ENCODE measurements at places on chromosomes 7 and 10. TPM values are rescaled to one million over a fixed set of nuclear protein-coding genes. Genes with fewer than 3 reads are reported as not detected.
A peak's percentile ranks its signal among the peaks of the same experiment; 100 is the strongest.

DNA sequence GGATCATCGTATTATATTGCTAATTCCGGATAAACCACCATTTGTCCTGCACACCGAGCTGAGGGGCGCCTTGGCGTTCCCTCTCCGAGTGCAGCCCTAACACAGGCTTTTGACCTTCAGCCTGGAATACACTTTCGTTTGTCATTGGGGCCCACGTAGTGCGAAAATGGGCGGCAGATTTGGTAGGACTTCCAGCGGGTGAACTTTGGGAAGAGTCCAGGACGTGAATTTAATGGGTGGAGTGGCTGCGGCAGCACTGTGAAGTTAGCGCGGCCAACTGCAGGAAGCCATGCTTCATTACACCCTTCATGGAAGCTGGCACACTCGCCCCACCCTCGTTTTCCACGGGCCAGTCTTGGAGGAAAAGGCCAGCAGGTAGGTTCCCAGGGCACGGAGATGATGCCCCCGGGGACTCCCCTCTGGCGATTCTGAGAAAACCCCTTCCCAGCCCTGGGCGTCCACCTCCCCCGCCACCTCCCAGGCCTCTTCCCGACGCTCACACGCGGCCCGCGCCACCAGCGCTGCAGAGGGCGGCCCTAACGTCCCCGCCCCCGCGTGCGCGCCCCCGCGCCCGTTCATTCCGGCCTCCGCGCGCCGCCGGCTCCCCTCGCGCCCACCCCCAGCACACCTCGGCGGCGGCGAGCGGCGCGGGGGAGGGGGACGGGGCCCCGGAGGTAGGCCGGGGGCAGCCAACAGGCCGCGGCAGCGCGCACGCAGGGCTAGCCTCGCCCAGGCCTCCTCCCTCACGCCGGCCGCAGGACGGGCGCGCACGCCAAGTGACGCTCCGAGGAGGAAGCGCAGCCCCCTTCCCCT is at the start of gene MLLT10:
Gene MLLT10, plus strand, starts transcription at position 766 of the 813 bp plus-strand sequence. CDS start 413 bp downstream, outside the sequence.
- peaks cover 16% of the 10 kb centered on the region for H3K4me1 ChIP-seq
- DNase-seq, result peak; percentile 96
- H3K36me3 ChIP-seq, result peaks cover 17% of the 10 kb centered on the region
- H3K27me3 ChIP-seq, result no peaks in the 10 kb centered on the region
- H3K27ac ChIP-seq, result peak within 1 kb of the TSS; percentile 98

DNA sequence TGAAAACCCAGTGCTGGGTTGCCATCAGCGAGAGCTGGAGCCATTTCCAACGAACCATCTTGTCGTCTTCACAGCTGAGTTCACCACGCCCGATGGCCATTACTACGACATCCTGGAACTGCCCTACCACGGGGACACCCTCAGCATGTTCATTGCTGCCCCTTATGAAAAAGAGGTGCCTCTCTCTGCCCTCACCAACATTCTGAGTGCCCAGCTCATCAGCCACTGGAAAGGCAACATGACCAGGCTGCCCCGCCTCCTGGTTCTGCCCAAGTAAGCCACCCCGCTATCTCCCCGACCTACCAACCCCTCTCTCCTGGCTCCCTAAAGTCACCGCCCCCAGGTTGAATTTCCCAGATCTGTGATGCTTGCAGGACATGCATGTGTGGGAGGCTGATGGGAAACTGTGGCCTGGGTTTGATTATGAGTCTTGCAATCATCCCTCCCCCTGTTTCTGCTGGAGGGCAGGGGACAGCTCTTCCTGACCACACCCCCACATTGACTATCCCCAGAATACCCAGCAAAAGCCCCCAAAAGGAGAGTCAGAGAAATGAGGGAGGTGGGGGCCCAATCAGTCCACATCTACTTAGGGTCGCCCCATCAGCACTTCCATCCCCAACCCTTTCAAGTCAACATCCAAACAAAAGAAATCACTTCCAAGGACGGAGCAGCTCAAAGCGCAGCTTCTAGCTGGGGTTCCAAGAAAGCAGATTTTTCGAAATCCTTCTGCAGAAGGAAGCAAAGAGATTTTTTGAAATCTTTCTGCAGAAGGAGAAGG is 6.9 kb downstream of the SERPINE1 start:
- peaks cover 5% of the 10 kb centered on the region for H3K36me3 ChIP-seq
- H3K27ac ChIP-seq, result no peak overlapping the region

DNA sequence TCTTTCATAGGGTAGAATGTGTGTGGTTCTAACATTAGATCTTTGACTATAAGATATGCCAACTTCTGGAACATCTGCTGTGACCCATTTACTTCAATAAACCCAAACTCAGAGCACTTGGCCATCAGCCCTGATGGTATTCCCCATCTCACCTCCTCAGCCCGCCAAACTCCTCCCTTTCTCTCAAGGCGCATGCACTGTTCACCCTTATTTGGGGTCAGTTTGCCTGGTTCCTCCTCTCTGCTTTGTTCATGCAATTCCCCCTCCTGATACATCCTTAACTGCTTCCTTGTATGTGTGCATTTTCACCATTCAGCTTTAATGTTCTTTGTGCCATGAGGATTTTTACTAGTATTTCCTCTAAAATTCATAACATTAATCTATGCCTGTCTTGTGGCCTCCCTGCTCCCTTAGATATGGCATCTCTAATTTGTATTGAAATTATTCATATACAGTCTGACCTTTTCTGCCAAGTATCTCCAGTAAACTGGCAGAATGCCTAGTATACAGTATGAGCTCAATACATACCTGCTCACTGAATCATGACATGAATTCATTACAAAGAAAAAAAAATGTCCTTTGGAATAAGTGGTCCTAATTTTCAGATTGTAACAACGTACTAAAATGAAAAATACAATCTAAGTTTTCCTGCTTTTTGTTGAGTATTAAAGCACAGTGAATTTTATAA is 336.8 kb upstream of the IGFBP3 start:
- DNase-seq, result no peak
- H3K4me1 ChIP-seq, result no peaks in the 10 kb centered on the region
- no peaks in the 10 kb centered on the region for H3K36me3 ChIP-seq
- no peak overlapping the region for H3K4me3 ChIP-seq
- no peaks in the 10 kb centered on the region for H3K27me3 ChIP-seq
- no peak overlapping the region for H3K27ac ChIP-seq

DNA sequence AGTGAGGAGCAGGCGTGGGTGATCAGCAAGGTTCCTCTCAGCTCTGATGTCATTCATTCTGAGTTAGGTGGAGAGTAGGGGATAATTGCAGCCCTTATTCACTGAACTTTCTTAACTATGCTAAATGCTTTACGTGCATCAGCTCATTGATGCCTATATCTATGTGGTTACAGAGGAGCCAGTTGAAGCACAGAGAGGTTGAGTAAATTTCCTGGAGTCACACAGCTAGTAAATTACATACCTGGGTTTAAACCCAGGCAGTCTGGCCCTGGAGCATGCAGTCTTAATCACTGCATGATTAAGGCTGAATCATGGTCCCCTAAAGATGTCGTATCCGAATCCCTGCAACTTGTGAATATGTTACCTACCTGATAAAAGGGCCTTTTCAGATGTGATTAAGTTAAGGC is 99.6 kb downstream of the GRK5 start:
- H3K36me3 ChIP-seq, result no peaks in the 10 kb centered on the region
- no peak overlapping the region for H3K27ac ChIP-seq
- no peaks in the 10 kb centered on the region for H3K27me3 ChIP-seq
- DNase-seq, result no peak
- peaks cover 54% of the 10 kb centered on the region for H3K4me1 ChIP-seq

GRCh38 chr10:118986815-118987790 is 42.4 kb upstream of the NANOS1 start:
- DNase-seq, result no peak
- H3K27ac ChIP-seq, result no peak overlapping the region
- no peaks in the 10 kb centered on the region for H3K4me1 ChIP-seq
- H3K4me3 ChIP-seq, result no peak overlapping the region

GRCh38 chr7:83835424-83835823 is 186.5 kb upstream of the SEMA3E start:
- no peaks in the 10 kb centered on the region for H3K4me1 ChIP-seq
- no peak overlapping the region for H3K4me3 ChIP-seq
- H3K36me3 ChIP-seq, result no peaks in the 10 kb centered on the region
- H3K27ac ChIP-seq, result no peak overlapping the region

DNA sequence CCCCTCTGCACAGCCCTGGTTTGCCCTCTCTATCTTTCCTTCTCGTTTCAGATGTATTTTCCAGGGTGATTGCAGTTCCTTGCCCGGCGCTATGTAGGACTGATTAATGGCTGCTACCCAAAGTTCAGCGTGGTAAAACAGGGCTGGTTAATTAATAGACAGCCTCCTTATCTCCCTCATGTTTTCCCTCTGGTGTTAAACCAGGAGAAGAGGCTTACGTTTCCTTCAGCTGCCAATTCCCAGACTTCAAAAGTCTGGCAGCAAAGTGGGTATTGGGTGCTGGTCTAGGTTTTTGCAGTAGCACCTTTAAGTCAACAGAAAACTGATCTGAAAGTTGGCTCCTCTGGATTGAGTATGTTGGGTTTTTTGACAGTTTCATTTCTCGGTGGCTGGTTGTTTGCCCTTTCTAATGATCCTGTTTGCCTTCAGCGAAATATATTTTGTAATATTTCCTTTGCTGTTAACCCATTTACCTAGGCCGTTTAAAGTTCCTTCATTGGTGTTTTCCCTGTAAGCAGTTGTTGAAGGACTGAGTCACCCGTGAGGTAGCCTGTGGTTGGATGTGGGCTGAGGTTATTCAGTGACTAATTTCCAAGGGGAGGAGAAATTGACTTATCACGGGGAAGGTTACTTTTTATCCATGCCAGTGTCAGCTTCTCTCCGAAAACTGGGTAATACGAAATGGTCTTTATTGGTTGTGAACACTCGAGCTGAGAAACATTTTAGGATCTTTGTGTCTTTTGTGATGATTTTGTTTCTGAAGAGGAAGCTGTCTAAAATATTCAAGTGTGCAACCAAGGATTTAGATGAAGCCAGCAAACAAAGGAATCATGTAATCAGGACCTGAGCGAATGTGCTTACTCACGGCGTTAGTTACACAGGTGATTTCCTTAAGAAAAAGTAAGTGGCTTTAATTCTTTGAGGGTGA is 257.2 kb downstream of the KIAA1217 start:
- H3K4me1 ChIP-seq, result peaks cover 38% of the 10 kb centered on the region
- H3K4me3 ChIP-seq, result peak overlapping the region; percentile 20
- H3K27ac ChIP-seq, result peak overlapping the region; percentile 88

DNA sequence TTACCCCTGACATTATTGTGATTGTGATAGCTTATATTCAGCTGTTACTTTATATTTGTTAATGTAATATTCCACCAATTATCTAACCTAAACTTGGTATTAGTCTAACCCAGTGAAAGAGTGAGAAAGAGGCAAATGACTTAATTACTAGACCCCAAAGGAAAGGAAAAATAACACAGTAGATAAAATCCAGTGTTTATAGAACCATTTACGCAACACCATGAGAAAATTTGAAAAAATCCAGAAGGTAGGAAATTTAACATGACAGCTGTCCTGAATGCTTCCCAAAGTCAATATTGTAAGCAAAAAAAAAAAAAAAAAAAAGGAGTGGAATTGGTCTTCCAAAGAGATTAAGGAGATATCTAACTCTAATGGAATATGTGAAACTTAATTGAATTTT is 741.5 kb upstream of the GHITM start:
- H3K4me1 ChIP-seq, result no peaks in the 10 kb centered on the region
- DNase-seq, result no peak
- H3K27ac ChIP-seq, result no peak overlapping the region

- H3K36me3 ChIP-seq, result no peaks in the 10 kb centered on the region
- H3K4me3 ChIP-seq, result no peak overlapping the region
- no peak for DNase-seq
- no peaks in the 10 kb centered on the region for H3K27me3 ChIP-seq
These were observed 18.4 kb downstream of the VWA2 start for GRCh38 chr10:114257498-114257897.

DNA sequence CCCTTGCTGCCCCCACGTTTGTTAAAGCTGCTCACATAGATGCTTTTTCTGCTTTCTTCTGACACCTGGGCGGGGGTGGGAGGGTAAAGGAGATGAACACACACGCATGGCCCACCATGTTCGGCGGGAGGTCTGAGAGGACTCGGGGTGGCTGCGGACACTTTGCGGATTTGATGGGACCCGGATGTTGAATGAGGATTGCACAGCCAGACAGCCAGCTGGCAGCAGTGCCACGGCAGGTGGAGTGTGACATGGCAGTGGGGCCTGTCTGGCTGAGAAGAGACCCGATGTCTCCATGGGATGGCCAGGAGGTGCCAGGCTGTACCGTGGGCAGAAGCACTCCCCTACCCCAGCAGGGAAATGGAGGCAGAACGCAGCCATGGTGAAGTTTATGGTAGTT is 31.2 kb downstream of the PPP2R2D start:
- no peak overlapping the region for H3K4me3 ChIP-seq
- peaks cover 14% of the 10 kb centered on the region for H3K36me3 ChIP-seq
- H3K4me1 ChIP-seq, result peaks cover 63% of the 10 kb centered on the region
- H3K27ac ChIP-seq, result peak overlapping the region; percentile 4
- DNase-seq, result no peak

DNA sequence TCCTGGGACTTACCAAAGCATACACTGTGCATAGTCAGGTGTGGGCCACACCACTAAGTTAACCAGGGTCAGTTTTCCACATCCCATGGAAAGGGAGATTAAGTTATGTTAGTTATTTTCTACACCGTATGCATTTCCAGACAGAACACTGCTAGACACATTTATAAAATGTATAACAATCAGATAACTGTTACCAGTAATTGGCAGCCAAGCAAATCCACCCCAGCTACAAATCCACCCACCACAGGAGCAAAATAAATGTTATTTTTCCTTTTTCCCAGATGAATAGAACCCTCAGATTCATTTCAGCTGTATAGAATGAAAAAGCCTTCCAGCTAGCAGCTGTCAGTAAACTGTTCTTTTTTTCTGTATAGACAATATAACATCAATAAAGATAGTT is 256.9 kb upstream of the FZD1 start:
- no peaks in the 10 kb centered on the region for H3K27me3 ChIP-seq
- H3K4me3 ChIP-seq, result no peak overlapping the region
- DNase-seq, result no peak

- peaks cover 7% of the 10 kb centered on the region for H3K4me1 ChIP-seq
- no peaks in the 10 kb centered on the region for H3K36me3 ChIP-seq
- no peaks in the 10 kb centered on the region for H3K27me3 ChIP-seq
These were observed 20.4 kb upstream of the HIPK2 start for GRCh38 chr7:139798221-139798620.

- no peaks in the 10 kb centered on the region for H3K4me1 ChIP-seq
- H3K27me3 ChIP-seq, result no peaks in the 10 kb centered on the region
- DNase-seq, result no peak
These were observed 17.2 kb upstream of the GLI3 start for GRCh38 chr7:42254217-42254616.

DNA sequence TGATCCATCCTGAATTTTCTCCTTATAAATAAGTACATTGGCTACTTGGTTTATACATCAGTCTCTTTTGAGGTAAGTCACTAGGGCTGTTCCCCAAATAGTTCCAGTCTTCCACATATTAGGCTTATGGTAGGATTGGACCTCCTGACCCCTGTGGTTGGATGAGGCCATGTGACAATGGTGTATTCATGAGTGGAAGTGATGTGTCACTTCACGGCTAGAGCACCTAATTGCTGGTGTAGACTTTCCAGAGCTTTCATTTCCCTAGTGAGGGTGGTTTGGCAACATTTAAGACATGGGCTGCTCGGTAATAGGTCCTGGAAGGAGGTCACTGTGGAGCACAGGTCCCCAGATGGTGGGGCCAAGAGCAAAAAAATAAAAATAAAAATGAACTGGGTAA is 141.2 kb upstream of the ABCB5 start:
- H3K27ac ChIP-seq, result no peak overlapping the region
- no peaks in the 10 kb centered on the region for H3K27me3 ChIP-seq
- no peaks in the 10 kb centered on the region for H3K36me3 ChIP-seq
- H3K4me1 ChIP-seq, result no peaks in the 10 kb centered on the region
- H3K4me3 ChIP-seq, result no peak overlapping the region
- no peak for DNase-seq

VKORC1L1 gene
- 34.0 TPM for total RNA-seq

PNLIPRP3 gene
- 0.22 TPM for total RNA-seq

GBX1 gene
- not detected for total RNA-seq

DCLRE1C gene
- total RNA-seq, result 11.2 TPM

LIPK gene
- not detected for total RNA-seq

TMEM72 gene
- total RNA-seq, result not detected

PDGFA gene
- 39.1 TPM for total RNA-seq
